Activated gamma-delta T cell treated with anti-CD3 and anti-CD28 coated beads, Interleukin-2, amount 50 U/mL, for 16 hours (primary cell): ENCODE measurements at places on chromosomes 3 and 15.

DNA sequence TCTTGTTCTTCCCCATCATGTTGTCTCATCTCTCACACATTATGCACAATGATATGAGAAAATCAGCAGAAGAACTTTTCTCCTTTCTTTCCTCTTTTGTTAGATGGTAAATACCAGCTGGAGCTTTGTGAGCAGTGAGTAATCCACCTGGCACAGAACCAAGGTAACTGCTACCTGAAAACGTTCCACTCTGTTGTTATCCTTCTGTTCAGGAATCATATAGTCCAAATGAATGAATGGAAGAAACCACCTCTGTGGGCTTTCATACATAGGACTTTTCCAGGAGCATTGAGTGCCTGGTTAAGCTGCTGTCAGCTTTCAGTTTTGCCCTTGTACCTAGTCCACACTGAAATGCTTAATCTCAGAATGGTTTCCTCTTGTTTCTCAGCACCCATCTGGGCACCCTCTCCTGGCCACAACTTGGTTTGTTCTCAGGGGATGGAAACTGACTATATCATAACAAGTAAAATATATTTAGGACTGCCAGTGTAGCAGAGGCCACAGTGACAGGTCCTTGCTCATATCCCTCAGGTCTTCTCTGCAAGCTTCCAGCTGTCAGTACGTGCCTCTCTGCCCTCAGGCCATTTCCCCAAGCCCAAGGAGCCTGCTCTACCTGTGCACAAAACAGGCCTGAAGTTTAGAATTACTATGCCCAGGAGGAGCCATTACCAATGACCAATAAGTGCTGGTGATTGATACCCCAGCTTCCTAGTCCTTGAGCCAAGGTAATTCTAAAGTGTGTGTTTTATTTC is 23.5 kb upstream of the SLC4A7 start:
- DNase-seq = no peak

GRCh38 chr3:180063783-180064182 is 27.0 kb upstream of the PEX5L start:
- no peak for DNase-seq

- no peak for DNase-seq
Observed at GRCh38 chr15:66746231-66746605, 44.2 kb downstream of the SMAD6 start.

- no peak for DNase-seq
Observed at GRCh38 chr3:177679568-177680471, 482.5 kb upstream of the TBL1XR1 start.

DNA sequence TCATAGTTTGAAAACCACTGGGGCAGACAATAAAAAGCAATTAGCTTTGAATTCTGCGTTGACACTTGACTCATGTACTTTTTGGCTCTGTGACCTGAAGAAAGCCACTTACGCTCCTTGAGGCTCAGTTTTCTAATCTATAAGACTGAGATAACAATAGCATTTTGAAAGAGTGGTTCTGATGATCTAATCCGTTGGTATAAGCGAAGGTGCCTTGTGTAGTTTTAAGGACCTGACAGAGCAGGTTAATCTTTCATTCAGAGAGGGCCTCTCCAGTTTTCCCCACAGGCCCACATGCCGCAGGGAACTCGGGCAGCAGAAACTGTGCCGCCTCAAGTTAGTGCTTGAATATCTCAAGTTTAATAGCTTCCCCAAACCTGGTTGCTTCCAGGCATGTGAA is 306.0 kb upstream of the GBE1 start:
- DNase-seq = no peak

GRCh38 chr3:191221638-191222037 is 22.6 kb downstream of the OSTN start:
- DNase-seq = no peak

GRCh38 chr15:64046421-64047153 is at the start of gene DAPK2:
Gene DAPK2 (minus strand): TSS chr15:64046485. CDS start chr15:64040261, 6,224 bp downstream.
- peak; percentile 43 for DNase-seq

GRCh38 chr3:87706176-87706575 is 352.6 kb downstream of the CGGBP1 start:
- no peak for DNase-seq

DNA sequence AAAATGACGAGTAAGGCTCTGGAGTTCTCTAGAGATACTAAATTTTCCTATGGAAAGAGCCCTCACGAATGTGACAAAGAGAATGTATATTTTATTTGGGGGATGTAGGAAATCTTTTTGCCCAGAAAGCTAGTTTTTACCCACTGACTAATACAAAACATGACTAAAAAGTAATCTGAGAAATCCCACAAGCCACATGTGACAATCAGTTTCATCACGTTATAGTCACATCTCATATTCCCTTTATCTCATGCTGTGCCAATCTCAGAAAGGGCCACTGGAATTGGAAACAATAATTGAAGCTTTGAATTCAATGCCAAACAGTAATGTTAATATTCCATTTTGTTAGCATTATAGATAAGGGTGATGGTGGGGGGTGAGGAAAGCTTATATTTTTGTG is 509.0 kb upstream of the GOLIM4 start:
- DNase-seq = no peak

DNA sequence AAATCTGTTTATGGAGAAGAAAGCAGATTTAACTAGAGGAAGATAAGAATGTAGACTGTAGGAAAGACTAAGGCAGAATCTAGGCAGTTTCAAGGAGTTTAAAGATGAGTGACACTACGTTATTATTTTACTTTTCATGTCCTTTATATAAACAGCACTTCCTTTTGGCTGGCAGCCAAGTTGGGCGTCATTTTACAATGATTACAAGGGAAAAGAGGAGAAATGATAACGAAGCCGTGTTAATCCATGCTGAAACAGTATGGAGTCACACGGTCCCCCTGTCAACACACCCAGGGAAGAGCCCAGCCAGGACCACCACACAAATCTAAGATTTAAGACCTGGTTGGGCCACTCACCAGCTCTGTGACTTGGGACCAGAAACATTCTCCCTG is 83.7 kb upstream of the NEO1 start:
- no peak for DNase-seq

DNA sequence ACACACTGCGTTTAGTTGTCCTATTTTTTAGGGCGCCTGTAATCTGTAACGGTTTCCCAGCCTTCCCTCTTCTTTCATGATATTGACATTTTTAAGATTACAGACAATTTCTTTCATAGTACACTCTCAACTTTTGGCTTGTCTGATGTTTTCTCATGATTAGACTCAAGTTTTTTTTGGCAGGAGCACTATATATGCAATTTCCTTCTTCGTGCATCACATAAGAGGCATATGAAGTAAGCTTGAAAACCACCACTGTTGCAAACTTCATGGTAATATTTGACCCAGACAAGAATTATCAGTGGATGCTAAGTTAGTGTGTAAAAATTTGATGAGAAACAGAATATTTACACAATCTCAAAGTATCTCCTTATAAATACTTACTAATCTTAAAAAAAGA is 119.2 kb upstream of the CMC1 start:
- DNase-seq = no peak

DNA sequence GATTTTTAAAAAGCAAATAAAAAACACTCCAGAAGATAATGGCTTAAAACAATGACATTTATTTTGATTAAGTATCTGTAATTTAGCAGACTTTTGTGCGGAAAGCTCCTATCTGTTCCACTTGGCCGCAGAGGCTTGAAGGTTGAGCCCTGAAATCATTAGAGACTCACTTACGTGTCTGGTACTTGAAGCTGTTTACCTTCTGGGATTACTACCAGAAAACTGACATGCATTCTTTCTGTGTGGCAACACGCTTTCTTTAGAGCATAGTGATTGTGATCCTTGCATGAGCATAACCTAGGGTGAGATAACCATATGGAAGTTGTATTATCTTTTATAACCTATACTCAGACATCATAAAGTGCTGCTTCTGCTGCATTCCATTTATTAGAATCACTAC is 298.5 kb downstream of the SI start:
- no peak for DNase-seq

DNA sequence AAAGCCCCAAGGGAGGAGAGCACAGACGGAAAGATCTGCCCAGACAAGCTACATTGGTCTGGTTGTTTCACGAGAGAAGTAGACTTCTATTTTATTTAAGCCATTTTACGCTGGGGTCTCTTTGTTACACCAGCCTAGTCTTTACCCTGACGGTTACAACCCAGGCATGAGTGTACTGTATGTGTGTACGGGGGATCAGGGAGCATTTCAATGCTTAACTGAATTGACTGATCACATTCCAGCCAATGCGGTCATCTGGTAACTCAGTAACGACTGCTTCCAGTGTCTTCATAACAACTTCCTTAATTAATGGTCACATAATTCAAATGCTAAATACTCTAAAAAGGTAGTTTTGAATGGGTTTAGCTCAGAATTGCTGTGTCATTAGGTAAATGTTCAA is 288.6 kb downstream of the FOXP1 start:
- DNase-seq = no peak

DNA sequence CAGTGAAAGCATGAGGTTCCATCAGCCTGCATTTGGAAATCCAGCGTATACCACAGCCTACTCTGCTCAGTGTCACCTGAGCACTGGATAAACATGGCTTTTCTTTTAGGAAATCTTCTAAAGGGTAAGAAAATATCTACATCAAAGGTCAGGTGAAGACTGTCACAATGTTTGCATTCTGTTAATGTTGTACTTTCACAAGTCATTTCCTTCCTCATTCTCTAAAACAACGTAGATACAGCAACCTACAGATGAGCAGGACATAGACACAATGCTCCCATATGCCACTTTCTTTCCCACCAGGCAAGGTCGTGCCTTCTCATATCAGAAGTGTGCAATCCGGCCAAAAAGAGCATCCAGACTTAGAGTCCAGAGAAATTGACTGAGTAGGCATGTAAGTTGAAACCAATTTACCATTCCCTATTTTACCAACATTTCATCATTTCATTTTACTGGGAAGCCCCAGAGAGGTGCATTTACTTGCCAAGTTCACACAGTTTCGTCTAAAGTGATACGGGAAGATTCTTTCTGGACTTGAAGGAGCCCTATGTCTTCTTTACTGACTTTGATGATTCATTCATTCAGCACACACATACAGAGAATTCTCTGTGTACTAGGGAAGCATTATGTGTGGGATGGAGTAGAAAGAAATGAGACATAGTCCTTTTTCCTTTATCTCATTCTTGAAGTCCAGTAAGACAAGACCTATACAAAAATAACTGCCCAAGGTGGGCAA is 30.6 kb upstream of the LPP start:
- no peak for DNase-seq

DNA sequence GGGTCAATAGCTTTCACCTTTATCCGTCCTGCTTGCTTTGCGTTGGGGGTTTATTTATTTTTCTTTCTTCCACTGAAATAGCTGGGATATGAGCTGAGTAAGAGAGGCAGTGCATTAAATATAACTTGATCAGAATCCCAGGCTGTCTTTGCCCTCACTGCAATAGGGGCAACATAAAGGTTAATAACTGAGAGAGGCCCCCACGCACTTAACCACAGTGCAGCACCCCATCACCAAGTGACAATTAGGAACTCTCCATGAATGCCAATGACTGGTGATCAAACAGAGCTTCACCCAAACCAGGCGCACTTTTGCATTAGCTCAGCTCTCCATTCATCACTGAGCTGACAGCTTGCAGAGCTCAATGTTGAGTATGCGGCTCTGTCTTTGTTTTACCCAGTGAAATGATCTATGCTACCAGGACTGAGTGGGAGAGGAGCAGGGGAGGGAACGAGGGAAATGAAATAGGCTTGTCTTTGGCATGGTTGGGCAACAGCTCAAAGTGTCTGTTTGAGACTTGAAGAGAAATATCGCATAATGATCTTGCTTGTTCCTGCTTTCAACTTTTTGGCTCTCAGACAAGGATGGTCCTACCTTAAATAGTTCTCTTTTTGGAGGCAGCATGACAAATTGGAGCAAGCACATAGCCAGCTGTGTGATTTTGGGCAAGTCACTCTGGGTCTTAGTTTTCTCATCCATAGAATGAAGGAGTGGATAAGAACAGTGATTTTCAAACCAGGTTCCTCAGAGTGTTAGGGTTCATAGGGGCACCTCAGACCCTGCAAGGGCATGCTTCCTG is 14.5 kb upstream of the GLCE start:
- no peak for DNase-seq

DNA sequence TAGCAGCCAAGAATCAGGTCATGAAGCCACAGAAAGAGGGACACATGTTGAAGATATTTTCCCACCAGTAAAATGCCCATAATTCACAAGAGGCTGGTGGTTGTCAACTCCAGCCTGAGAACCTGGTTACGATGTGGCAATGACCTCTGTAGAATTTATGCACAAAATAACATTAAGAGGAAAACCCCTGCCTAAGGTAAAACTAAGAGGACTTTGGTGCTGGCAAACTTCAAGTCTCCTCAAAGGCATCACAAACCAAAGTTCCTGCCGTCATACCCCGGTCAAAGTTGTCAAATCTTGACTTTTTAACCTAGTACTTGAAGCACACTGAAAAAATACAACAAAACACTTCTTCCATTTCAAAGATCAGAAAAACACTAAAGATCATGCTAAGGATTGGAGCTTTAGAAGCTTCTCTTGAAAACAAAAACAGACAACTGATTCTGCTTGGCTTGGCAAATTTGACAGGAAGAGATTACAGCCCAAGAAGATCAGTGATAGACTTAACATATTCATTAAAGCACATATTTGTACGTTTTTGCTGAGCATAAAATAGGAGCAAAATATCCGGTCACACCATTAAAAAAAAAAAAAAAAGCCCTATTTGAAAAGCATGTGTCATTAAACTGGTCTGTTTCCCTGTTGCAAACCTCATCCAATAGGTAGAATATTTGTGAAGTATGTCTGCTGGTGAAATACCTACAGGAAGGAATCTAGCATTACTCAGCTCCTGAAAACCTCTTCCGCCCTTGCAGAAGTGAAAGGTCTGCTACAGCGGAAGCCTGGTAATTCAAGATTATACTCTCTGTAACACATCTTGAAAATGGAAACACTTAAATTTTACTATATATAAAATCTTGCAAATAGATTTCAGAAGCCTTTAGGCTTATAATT is 22.8 kb downstream of the EIF4E3 start:
- DNase-seq = no peak

GRCh38 chr3:112615989-112616731 is 24.8 kb downstream of the CCDC80 start:
- DNase-seq = no peak

DNA sequence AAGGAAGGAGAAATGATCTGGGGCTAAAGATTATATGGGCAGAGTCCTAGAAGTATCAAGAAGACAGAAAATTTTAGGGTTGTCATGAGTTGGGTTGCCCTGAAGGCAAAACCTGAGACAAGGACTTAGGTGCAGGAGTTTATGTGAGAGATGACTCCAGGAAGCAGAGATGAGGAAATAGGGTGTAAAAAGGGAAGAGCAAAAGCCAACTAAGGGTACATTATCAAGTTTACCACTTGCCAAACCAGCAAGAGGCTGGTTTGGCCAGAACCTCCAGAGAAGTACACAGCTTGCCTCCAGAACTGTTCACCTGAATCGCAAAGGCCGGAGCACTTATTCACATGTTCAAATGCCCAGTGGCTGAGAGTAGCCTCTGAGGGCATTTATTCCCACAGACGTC is 116.7 kb downstream of the FHIT start:
- no peak for DNase-seq
